ENCODE measurements at places on chromosomes 3 and 15. TPM values are rescaled to one million over a fixed set of nuclear protein-coding genes. Genes with fewer than 3 reads are reported as not detected.

Gene CCRL2
- 5.4 TPM for total RNA-seq

Gene ATP13A5
- not detected for total RNA-seq

Gene CCR2
- 15.8 TPM for total RNA-seq

Gene MB21D2
- total RNA-seq: 1.7 TPM

GRCh38 chr15:64105113-64105704 is 9.4 kb downstream of the SNX1 start:
- peaks cover 4% of the 10 kb centered on the region for H3K36me3 ChIP-seq
- no peaks in the 10 kb centered on the region for H3K27me3 ChIP-seq
- no peak for DNase-seq
- peaks cover 4% of the 10 kb centered on the region for H3K4me1 ChIP-seq
- H3K27ac ChIP-seq: no peak overlapping the region

DNA sequence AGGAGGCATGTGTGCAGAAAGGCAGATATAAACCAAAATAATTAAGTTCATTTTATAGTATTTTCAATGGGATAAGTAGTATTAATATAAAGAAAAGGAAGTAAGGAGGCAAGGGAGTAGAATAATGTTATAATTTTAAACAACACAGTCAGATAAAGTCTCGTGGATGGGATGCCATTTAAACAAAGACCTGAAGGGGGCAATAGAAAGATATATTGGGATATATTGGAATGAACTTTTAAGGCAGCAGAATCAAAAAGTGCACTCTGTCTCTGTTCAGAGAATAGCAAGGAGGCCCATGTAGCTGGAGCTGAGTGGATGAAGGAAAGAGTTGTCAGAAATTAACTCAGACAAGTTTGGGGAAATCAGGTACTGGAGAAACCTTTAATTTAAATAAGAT is 158.7 kb downstream of the CGGBP1 start:
- H3K4me3 ChIP-seq: no peak overlapping the region
- H3K4me1 ChIP-seq: no peaks in the 10 kb centered on the region
- no peak overlapping the region for H3K27ac ChIP-seq
- no peaks in the 10 kb centered on the region for H3K27me3 ChIP-seq

- no peak for DNase-seq
- H3K4me1 ChIP-seq: no peaks in the 10 kb centered on the region
- H3K27me3 ChIP-seq: no peaks in the 10 kb centered on the region
- H3K4me3 ChIP-seq: no peak overlapping the region
Observed at GRCh38 chr3:176571926-176572325, 625.4 kb downstream of the TBL1XR1 start.

GRCh38 chr3:128168836-128169235 is 15.6 kb downstream of the EEFSEC start:
- no peaks in the 10 kb centered on the region for H3K27me3 ChIP-seq
- no peak overlapping the region for H3K4me3 ChIP-seq
- H3K36me3 ChIP-seq: no peaks in the 10 kb centered on the region
- H3K27ac ChIP-seq: no peak overlapping the region

DNA sequence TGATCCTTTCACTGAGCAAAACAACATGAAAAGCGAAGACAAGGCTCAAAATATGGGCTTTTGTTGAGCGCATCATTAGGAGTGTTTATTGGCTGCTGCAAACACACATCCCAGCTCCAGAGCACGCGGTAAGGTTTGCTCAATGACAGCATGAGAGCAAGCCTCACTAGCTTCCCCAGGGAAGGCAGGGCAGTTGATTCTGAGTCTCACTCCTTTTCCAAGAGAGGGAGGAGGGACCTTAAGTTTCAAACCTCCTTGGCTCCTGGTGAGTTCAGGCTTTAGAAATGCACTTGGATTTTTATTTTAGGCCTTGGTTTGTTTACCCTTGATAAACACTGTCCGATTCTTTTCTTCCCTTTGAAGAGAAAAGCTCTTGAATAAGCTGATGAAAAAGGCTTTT is 69.1 kb upstream of the CACNA2D3 start:
- H3K36me3 ChIP-seq: no peaks in the 10 kb centered on the region
- H3K27ac ChIP-seq: no peak overlapping the region

- H3K27me3 ChIP-seq: no peaks in the 10 kb centered on the region
- no peak overlapping the region for H3K27ac ChIP-seq
- no peaks in the 10 kb centered on the region for H3K4me1 ChIP-seq
- H3K36me3 ChIP-seq: no peaks in the 10 kb centered on the region
- H3K4me3 ChIP-seq: no peak overlapping the region
Observed at GRCh38 chr3:3307491-3307890, 128.0 kb upstream of the CRBN start.

GRCh38 chr15:99426431-99427105 is 139.2 kb upstream of the MEF2A start:
- no peaks in the 10 kb centered on the region for H3K36me3 ChIP-seq
- no peaks in the 10 kb centered on the region for H3K27me3 ChIP-seq
- H3K27ac ChIP-seq: no peak overlapping the region
- peaks cover 49% of the 10 kb centered on the region for H3K4me1 ChIP-seq

DNA sequence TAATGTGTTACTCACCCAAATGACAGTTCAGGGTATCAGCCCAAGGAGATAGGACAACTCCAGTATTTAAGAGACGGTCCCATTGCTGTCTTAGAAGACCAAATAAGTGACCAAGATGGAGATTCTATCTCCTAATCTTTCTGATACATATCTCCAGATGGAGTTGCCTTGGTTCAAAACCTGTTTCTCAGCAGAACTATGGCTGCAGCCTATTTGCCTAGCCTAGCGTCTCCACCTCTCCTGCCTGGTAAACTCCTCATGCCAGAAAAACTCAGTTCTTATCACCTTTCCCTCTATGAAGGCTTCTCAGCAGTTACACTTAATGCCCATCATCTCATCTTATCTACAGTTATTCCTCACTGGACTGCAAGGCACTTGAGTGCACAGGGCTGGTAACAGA is 1.2 kb upstream of the CSPG5 start:
- H3K36me3 ChIP-seq: no peaks in the 10 kb centered on the region
- no peak overlapping the region for H3K4me3 ChIP-seq
- no peak for DNase-seq
- H3K27ac ChIP-seq: no peak overlapping the region
- H3K4me1 ChIP-seq: peaks cover 5% of the 10 kb centered on the region

DNA sequence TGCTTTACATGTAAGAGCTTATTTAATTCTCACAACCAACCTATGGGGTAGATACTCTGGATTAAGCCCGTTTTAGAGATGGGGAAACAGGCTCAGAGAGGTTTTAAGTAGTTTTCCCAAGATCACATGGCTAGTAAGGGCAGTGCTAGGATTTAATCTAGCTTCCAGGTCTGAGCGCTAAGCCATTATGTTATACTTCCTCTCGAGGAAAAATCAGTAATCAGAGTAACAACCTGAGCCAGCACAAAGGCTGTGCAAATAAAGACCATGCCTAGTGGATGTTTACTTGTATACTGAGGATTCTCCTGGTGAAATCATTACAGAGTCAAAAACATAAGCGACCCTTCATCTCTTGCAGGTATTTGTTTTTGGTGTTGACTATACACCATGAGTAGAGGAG is 9.0 kb downstream of the FSTL1 start:
- H3K27me3 ChIP-seq: no peaks in the 10 kb centered on the region
- DNase-seq: no peak
- H3K36me3 ChIP-seq: no peaks in the 10 kb centered on the region
- H3K4me3 ChIP-seq: no peak overlapping the region

Measured in naive thymus-derived CD4-positive, alpha-beta T cell (primary cell).